T-helper 2 cell (primary cell): ENCODE measurements at places on chromosomes 2 and 18.

DNA sequence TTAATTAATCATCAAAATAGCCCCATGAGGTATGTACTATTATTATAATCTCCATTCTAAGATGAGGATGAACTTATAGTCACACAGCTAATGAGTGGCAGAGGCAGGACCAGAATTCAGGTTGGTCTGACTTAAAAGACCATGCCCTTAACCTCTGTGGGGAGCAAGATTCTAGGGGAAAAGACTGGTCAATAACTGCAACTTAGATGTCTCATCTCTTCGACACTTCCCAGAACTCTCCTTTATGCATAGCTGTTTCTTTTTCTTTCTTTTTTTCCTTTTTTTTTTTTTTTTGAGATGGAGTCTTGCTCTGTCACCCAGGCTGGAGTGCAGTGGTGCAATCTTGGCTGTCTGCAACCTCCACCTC lies 66.3 kb upstream of the RTN4 start:
- no peak for DNase-seq

DNA sequence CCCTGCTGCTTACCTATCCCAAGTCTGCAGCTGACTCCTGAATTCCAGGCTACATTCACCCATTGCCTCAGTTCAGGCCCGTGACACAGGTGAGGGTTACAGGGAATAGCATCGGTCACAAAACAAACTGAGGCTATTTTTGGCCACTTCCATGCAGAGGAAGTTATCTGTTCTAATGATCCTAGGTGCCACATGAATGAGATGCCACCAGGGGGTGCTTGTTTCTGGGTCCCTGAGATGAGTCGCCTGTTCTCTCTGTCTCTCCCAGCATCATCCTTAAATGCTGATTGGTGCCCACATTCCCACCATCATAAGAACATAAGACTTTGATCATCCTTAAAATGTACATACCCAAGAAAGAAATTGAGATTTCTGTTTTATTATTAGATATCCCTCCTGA lies 119.0 kb upstream of the CELF4 start:
- DNase-seq, result no peak

DNA sequence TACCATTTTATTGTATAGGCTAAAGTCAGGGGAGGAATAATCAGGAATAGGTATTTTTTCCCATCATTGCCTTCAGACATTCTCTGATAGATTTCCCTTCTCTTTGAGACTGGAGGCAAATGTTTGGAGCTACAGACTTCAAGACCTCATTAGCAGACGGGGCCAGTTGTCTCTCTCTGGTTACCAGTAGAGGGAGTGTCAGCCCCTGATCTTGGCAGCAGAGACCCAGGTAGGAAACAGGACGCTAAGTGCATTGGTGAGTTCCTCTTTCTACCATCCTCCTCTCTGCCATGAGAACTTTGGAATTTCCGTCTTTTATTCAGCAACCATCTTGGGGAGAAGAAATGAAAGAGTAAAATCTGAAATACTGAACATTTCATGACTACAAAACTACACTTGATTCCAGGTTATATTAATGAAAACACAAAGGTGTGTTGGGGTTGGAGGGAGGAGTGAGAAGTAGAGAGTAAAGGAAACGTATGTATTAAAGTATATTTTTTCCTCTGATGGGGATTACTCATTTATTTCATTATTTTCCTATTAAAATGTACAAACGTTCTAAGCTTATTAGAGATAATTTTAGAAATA lies 186.2 kb upstream of the GCFC2 start:
- no peak for DNase-seq

- DNase-seq, result no peak
Measured at GRCh38 chr18:45108754-45109153, 428.1 kb downstream of the SETBP1 start.

DNA sequence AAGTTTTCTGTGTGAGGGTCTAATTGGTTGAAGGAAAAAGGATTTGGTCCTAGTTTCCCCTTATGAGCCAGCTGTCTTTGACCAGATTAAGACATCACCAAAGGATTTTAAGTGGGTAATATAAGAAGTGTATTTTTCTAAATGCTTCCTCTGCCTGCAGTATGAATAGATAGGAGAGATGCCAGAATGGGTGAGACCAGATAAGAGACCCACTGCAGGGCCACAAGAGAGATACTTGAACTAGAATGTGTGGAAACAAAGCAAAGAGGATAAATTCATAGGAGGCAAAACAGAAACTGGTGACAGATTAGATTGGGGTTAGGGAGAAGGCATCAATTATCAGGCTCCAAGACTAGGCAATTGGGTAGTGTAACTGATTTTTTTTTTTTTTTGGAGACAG lies 1.1 kb upstream of the HDHD2 start:
- DNase-seq, result no peak

GRCh38 chr18:34928754-34929335 lies 112.4 kb upstream of the MAPRE2 start:
- no peak for DNase-seq

DNA sequence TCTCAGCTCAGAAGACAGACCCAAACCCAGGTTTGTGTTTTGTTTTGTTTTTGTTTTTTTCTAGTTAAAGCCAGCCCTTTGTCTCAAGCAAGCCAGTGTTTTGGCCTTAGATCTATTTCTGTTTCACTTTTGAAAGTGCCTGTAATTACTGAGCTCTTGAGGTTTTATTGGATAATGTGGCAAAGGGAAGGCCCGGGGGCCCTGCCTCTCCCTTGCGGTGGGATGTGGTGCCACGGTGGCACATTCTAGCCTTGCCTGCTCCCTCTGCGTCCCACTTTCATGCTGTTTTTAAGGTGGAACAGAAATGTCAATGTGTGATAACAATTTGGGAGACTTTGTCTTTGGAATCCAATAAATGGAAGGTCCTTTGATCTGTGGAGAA lies 2.5 kb downstream of the HPCAL1 start:
- no peak for DNase-seq

- DNase-seq, result no peak
Measured at GRCh38 chr2:240926516-240927389, 20.6 kb downstream of the CROCC2 start.

DNA sequence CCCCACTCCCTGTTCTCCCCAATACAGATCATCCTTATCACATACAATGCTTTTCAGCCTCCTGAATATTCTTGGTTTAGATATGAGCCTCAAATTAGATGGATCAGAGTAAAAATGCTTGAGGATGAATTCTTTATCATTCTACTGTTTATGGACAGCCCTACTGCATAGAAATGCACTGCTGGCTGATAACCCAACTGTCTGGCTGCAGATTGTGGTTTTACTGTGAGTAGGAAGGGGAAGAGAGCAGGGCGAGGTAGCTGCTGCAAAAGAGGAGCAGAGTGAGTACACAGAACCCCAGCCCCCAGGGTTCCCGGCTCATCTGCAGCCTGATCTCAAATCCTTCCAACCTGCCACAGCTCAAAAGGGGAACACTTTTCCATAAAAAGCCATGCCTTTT lies 29.4 kb upstream of the NCOA1 start:
- peak; percentile 68 for DNase-seq

DNA sequence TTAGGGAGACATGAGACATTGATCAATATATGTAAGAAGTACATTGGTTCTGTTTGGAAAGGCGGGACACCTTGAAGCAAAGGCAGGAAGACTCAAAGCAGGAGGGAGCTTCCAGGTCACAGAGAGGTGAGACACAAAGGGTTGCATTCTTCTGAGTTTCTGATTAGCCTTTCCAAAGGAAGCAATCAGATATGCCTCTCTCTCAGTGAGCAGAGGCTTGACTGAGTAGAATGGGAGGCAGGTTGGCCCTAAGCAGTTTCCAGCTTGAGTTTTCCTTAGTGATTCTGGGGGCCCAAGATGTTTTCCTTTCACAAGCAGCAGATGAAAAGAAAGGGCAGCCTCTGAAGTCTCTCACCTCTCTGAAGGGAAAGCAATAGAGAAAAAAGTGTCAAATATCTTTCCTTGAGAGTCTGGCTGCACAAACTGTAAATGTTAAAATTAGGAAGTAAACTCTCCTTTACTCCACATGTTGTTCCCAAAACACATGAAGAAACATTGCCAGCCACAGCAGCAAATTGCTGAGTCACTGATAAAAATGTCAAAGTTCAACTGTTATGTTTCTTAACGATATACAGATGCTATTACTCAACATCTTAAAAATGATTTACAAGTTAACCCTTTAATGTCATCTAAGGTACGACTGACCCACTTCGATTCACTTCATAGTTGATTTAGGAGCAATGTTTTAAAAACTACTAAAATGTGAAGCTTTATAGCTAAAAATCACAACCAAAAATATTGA lies 40.3 kb downstream of the CYB5A start:
- DNase-seq, result no peak

- no peak for DNase-seq
Measured at GRCh38 chr18:23012249-23012648, 79.1 kb downstream of the RBBP8 start.

- no peak for DNase-seq
Measured at GRCh38 chr18:45328811-45329210, 286.5 kb upstream of the SLC14A2 start.

DNA sequence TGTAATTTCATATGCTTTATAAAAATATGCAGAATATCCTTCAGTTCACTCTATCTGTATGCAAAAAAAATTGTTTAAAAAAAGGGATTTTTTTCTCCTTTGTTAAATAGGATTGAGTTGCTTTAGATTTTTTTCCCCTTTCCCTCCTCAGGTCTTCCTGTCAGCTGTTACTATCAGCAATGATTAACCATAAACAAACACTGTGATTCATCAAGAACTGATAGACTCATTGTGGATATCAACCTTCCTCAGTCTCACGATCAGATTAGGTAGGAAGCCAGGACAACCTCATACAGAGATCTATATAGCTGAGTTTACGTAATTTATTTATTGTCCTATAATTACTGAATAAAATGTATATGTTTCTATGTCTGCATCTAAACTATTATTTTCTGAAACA lies 2136.2 kb upstream of the CELF4 start:
- DNase-seq, result no peak

DNA sequence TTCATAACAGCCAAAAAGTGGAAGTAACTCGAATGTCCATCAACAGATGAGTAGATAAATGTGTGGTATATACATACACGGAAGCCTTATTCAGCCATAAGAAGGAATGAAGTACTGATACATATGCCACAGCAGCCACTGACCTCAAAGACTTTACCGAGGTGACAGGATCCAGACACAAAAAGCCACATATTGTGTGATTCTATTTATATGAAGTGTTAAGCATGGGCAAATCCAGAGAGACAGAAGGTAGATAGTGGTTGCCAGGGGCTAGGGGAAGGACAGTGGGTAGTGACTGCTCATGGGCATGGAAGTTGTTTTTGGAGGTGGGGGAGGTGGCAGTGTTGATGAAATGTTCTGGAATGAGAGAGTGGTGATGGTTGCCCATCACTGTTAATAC lies 33.9 kb downstream of the ZAP70 start:
- DNase-seq, result no peak

- DNase-seq, result no peak
Measured at GRCh38 chr2:12057436-12058166, 311.2 kb downstream of the LPIN1 start.

- DNase-seq, result no peak
Measured at GRCh38 chr2:37366773-37367172, 22.3 kb downstream of the QPCT start.

DNA sequence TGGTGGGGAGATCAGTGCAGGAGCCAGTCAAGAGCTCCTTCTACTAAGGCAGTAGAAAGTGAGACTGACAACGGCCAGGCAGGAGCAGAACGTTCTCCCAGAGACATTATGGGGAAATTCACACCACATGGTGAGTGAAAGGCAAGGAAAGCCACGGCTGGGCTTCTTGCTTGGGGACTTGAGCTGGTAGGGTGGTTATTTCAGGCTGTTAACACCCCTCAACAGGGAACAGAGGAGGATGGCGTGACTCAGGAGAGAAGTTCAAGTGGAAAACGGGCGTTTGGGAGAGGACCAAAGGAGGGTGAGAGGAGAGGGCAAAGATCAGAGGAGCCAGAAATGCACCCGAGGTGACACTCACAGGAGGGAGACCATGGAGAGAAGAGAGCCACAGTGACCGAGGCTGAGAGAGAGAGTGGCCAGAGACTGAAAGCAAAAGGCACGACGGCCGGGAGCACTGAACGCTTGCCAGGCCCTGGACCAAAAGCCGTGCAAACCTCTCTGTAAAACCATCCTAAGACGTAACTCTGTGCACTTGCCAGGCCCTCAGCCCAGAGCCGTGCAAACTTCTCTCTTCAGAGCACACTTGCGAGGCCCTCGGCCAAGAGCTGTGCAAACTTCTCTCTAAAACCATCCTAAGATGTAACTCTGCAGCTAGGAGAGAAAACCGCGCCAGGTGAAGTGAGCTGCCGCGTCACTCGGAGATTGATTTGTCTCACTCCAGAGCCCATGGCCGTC lies 7.7 kb downstream of the TPO start:
- no peak for DNase-seq

DNA sequence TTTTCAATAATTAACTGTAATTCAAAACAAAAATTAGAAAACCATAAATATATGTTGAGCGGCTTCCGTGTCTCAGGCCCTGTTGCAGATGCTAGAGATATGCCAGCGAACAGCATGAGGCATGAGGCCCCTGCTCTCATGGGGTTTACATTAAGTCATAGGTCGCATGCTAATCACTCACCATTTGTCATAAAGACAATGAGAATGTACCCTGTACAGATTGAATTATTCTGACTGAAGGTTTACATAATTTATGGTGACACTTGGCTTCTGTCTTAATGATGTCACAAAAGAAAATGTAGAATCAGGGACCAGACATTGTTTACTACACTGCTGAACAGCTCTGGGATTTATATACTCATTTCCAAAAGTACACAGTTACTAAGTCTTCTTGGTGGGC lies 5.9 kb upstream of the VAPA start:
- DNase-seq, result no peak

- peak; percentile 45 for DNase-seq
Measured at GRCh38 chr2:113979191-113980128, 89.6 kb downstream of the ACTR3 start.

DNA sequence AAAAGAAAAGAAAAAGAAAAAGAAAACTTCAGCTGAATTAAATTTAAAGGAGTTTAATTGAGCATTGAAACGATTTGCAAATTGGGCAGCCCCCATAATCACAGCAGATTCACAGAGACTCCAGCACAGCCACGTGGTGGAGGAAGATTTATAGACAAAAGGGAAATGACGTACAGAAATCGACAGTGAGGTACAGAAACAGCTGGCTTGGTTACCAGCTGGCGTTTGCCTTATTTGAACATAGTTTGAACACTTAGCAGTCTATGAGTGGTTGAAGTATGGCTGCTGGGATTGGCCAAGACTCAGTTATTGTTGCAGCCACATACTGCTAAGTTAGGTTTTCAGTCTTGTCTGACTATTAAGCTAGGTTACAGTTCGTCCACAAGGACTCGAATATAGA lies 312.2 kb upstream of the SLC14A2 start:
- no peak for DNase-seq

DNA sequence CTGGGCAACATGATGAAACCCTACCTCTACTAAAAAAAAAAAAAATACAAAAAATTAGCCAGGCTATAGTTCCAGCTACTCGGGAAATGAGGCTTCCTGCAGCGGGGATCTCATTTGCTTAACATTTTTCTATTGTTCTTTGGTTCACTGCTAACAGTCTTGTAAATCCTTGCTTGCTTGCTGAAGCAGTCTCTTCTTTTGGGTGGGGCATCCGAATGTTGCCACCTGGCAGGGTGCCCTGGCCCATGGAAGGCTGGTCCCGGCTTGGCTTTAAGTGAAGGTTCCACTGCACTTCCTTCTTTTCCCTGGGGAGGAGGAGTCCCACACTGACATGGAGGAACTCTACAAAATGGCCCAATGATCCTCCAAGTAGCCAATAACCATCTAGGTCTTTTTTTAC lies 6.0 kb upstream of the ANKRD29 start:
- no peak for DNase-seq
